ENCODE measurements at places on chromosomes 5 and 9. TPM values are rescaled to one million over a fixed set of nuclear protein-coding genes. Genes with fewer than 3 reads are reported as not detected.

PELO gene
- 23.8 TPM for total RNA-seq

ADAMTS2 gene
- total RNA-seq, result 61.1 TPM

- DNase-seq, result peak; percentile 73
These were observed 8.8 kb upstream of the TENT4A start for GRCh38 chr5:6704361-6704851.

GRCh38 chr9:84190411-84190810, 150.1 kb downstream of the SLC28A3 start:
- no peak for DNase-seq

DNA sequence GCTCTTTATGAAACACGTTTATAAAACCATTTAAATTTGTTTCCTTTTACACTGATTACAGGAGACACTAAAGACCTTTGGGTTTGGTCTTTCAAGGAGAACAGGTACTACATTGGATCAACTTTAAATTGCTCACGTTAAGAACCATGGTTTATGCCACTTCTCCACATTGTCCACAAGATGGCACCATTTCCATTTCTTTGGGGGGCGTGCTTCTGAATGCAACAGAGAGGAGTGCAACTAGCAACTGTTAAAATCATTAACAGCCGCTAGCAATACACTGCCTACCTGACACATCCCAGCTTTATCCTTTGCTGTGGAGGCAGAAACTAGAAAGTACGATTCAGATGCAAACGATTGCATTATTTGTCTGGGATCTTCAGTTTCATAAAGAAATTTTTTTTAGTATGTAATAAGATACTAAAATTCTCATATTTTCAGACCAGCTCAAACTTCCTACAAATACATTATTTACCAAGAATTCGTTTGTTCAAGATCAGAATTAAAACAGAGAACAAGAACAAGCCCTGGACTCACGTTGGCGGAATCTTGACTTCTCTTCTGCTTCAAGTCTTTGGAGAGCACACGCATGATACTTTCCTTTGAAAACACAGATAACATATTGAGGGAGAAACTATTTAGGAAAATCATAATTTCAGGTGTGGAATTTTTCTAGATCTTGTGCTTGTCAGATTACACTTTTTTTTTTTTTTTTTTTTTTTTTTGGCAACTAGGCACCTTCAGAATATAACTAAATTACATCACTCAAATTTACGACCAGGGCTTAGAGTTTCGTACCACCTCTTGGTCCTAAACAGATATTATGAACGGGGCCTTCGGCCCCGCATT, 702 bp downstream of the CDC20B start:
- DNase-seq, result peak; percentile 95

DNA sequence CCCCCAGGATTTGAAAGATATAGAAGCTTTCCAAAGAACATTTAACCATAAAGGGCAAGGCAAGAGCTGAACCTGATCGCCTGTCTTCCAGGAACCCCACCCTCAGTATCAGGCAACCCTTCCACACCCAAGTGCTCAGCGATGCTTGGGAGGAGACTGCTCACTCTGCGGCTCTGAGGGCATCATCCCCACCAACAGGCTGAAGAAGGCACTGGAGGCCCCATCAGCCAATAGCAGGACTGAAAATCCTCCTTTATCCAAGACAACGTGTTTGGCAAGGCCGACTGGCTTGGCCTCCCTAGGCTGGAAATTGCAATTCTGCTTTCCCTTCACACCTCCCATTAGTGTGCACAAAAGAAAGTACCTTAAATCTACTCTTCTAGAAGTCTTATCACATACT, 1.4 kb upstream of the PPP2CA start:
- peak; percentile 51 for DNase-seq

- DNase-seq, result no peak
These were observed 71.1 kb downstream of the ACER2 start for GRCh38 chr9:19479874-19480273.

GRCh38 chr5:118597543-118597942, 390.8 kb downstream of the DTWD2 start:
- peak; percentile 63 for DNase-seq
